ENCODE measurements at places on chromosomes 2 and 18.

DNA sequence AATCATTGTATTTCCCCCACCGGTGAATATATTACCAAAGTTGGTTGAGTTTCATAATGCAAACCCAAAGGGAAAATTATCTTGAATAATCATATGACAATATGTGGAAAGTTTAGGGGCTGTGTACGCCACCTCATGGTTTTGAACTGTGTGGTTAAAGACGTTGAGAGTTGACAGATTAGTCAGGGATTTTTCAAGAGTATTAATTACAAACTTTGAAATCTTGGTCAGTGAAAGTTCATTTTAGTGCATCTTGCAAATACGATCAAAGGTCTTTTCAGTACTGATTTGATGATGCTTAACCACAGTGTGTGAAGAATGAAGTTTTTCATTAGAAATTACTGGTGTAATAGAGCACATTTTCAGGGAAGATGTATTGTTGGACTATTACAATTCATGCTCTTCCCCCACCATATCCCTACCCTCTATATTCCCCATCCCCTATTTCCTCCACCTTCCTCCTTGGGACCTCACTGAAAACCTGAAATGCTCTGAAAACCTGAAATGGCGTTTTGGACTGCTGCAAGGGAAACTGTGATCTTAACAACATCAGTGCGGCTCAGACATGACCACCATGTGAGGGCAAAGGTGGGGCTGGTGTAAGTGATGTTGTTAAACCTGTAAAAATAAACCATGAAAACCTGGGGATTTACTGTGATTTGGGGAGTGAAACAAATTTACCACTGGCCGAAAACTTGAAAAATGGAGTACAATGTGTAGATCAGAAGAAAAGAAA, 4.5 kb upstream of the BCL2L11 start:
- DNase-seq: no peak

- DNase-seq: no peak
These were observed 77.1 kb upstream of the ITGB6 start for GRCh38 chr2:160277151-160277550.

GRCh38 chr2:17628349-17629261, 88.1 kb downstream of the VSNL1 start:
- DNase-seq: no peak

GRCh38 chr2:240463866-240464481, 28.5 kb downstream of the GPC1 start:
- no peak for DNase-seq

GRCh38 chr2:232293191-232293590, 85.4 kb upstream of the ALPP start:
- no peak for DNase-seq

DNA sequence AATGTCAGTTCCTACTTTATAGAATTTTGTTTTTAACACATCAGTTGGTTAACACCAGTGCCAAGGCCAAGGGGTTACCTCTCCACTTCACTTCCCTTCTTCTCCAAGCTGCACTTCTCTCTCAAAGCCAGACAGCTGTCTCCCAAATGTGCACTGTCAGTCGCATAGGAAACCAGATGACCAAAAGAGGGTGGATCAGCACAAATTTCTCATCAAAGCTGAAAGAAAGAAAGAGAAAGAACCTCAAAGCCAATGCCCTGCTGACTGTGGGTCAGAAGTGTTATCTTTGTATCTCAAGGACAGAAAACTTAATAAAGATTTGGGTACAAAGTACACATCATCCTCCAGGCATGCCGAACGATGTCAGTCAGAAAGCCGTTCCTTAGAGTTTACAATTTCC, 32.2 kb downstream of the SPATS2L start:
- no peak for DNase-seq

DNA sequence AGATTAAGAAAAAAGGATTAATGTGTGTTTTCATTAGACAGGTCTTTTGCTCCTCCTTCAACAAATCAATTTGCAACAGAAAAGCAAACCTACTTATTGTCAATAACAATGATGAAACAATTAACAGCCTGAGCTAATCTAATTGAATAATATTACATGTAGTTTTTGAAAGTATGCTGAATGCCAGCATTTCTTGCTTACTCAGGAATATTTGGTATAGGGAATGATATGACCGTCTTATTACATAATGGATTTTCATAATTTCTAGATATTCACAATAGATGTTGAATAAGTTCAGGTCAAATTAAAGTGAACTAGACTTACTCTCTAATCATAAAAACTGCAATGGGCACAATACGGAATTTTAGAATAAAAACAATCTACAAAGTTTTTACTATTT, 1493.8 kb upstream of the NXPH2 start:
- no peak for DNase-seq
